Stomach (tissue), 19 donors: ENCODE measurements at places on chromosomes 7 and 10. TPM values are rescaled to one million over a fixed set of nuclear protein-coding genes. Genes with fewer than 3 reads are reported as not detected.

The EIF5AL1 gene
- not detected for total RNA-seq

The TAC1 gene
- not detected for total RNA-seq

The AP5Z1 gene
- total RNA-seq, result 11.6 TPM

The SFRP5 gene
- 2.9 TPM for total RNA-seq

The ANK3 gene
- total RNA-seq, result 27.4 TPM

The ITIH5 gene
- 18.8 TPM for total RNA-seq

The TLL2 gene
- 0.55 TPM for total RNA-seq

The PRSS37 gene
- not detected for total RNA-seq

DNA sequence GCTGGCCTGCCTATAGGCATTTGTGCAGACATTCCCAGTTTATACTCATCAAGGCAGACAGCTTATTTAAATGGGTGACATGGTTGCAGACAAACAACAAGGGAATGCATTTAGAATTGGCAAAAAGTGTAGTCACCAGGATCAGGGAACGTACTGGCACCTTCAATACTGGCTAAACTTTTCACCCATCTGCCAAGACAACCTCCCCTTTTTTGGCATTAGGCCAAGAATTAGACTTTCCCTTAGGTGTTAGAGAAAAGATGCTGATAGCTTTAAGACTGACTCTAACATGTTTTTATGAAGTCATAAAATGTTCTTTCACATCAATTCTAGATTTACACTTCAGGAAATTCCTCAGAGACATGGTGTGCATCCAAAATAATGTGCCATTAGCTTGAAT is 365.9 kb downstream of the PHTF2 start:
- DNase-seq, result no peak
- H3K4me3 ChIP-seq, result no peak overlapping the region
- no peak overlapping the region for H3K27ac ChIP-seq
- no peaks in the 10 kb centered on the region for H3K27me3 ChIP-seq
- no peaks in the 10 kb centered on the region for H3K4me1 ChIP-seq

DNA sequence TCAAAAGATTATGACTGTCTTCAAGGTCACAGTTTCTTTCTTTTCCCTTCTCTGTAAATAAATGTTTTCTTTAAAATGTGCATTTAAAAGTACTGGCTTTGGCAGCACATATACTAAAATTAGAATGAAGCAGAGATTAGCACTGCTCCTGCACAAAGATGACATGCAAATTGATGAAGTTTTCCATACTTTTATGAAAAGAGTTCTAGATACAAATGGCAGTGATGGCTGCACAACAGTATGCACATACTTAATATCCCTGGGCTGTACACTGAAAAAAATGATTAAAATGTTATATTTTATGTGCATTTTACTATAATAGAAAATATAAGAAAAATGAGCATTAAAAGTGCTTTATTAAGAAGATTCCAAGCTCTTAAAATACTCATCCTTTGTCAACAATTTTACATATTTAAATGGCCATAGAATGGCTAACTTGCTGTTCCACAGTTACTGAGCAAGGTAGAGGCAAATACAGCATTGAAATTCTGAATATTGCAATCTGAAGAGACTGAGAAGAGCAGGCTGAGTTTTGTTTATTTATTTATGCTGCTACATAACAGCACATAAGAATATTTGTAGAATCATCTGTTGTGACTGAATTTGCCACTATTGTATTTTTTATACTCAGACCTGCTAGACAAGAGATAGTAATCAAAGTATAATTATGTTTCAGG is 117.8 kb downstream of the GPR37 start:
- no peaks in the 10 kb centered on the region for H3K36me3 ChIP-seq
- DNase-seq, result no peak
- no peaks in the 10 kb centered on the region for H3K4me1 ChIP-seq
- H3K4me3 ChIP-seq, result no peak overlapping the region

DNA sequence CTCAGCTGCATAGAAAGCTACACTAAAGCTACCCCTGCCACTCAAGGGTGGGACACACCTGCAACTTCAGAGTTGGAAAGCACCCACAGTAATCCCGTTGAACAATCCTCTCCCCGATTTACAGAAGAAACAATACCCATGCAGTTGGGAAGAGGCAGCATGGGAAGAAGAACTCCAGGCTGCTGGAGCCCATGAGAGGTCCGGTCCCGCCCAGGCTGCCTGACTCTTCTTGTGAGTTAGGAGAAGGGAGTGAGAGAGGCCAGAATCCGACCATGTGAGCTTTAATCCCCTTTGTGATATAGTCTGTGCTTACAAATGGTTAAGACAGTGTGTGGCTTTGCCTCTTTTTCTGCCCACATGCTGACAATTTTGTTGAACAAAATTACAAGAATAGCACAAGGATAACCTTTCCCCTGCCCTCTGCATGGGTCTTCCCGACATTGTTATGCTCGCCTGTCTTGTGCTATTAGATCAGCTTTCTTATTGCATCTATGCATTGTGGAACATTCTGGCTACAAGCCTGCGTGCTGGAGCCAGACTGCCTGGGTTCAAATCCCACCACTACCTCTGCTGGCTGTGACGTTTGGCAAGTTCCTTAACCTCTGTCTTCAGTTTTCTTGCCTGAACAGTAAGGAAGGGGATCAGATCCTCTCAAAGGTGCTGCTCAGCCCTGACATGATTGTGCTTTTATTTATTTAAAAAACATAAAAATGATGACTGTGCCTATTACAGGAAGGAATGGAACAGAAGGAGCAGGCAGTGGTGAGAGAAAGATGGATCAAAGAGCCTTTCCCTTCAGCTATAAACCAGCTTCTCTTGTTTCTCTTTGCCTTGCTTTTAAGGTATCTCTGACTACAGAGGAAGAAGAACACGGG is 56.0 kb downstream of the BPGM start:
- H3K4me3 ChIP-seq, result no peak overlapping the region
- H3K36me3 ChIP-seq, result no peaks in the 10 kb centered on the region
- peaks cover 42% of the 10 kb centered on the region for H3K4me1 ChIP-seq
- DNase-seq, result no peak
- peak overlapping the region; percentile 88 for H3K27ac ChIP-seq

GRCh38 chr10:44398747-44399658 is 14.1 kb upstream of the CXCL12 start:
- no peak overlapping the region for H3K27ac ChIP-seq
- H3K36me3 ChIP-seq, result no peaks in the 10 kb centered on the region
- H3K27me3 ChIP-seq, result peaks cover 41% of the 10 kb centered on the region
- no peak overlapping the region for H3K4me3 ChIP-seq
- no peaks in the 10 kb centered on the region for H3K4me1 ChIP-seq
- DNase-seq, result no peak

GRCh38 chr10:17443707-17444387 is 10.5 kb downstream of the ST8SIA6 start:
- H3K27me3 ChIP-seq, result no peaks in the 10 kb centered on the region
- H3K4me3 ChIP-seq, result no peak overlapping the region
- H3K36me3 ChIP-seq, result no peaks in the 10 kb centered on the region
- no peak overlapping the region for H3K27ac ChIP-seq

DNA sequence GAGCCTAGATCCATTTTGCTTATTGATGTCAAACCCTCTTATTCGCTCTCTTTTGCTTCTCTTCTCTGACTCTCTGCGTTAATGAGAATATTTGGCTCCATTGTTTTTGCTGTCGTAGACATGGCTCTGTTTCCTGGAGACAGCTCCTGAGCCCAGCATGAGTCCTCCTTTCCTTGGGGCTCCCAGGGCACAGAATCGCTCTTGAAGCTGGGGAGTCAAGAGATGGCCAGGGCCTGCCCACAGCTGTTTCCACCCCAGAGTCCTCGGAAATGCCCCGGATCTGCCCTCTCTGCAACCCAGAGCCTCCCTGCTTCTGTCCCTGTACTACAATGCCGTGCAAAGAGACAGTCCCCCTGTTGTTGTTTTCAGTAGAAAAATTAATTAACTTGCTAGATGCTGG is 566.7 kb upstream of the FOXK1 start:
- DNase-seq, result no peak
- no peaks in the 10 kb centered on the region for H3K27me3 ChIP-seq
- H3K4me1 ChIP-seq, result no peaks in the 10 kb centered on the region
- H3K4me3 ChIP-seq, result no peak overlapping the region
- no peak overlapping the region for H3K27ac ChIP-seq

DNA sequence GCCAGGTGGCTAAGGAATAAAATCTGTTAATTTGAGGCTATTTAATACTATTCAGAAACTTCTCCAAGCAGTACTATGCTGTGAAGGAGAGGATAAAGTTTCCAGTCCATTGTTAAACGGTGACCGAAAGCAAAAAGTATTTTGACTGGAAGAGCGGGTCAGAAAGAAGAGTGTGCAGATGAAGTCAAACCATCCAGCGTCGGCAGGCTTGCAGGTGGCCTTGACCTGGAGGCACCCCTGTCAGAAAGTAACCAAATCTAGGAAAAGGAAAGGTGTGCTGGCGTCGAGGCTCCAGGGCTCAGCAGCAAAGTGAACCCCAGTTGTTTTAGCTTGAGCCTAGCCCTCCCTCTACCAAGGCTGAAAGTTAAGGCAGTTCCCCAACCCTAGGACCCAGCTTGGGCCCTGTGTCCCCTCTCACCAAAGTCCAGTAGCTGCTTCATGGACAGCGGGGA is 544 bp downstream of the PDK4 start:
- H3K27ac ChIP-seq, result peak overlapping the region; percentile 97
- peaks cover 7% of the 10 kb centered on the region for H3K27me3 ChIP-seq
- peaks cover 36% of the 10 kb centered on the region for H3K36me3 ChIP-seq
- DNase-seq, result no peak

DNA sequence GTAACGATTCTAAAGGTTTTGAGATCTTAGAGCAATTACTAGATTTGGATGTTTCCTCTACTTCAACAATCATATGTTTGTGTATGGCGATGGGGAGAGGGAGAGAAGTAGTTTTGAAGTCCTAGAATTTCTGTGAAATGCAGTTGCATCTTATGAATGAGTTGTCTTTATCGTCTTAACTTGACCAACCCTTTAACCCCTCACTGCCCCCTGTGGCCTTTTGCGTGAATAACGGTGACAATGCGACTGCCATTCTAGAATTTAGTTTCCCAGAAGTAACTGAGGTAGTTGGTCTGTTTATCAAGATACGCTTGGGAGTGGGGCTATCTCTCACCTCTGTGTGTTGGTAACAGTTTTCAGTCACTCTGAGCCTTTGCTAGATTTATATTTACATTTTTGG is 204.6 kb downstream of the HDAC9 start:
- DNase-seq, result no peak
- H3K27ac ChIP-seq, result no peak overlapping the region
- H3K4me1 ChIP-seq, result no peaks in the 10 kb centered on the region
- H3K4me3 ChIP-seq, result no peak overlapping the region

GRCh38 chr7:17274551-17275245 is 23.8 kb upstream of the AHR start:
- H3K27me3 ChIP-seq, result no peaks in the 10 kb centered on the region
- peak overlapping the region; percentile 39 for H3K27ac ChIP-seq
- peak; percentile 31 for DNase-seq
- H3K4me3 ChIP-seq, result no peak overlapping the region
- no peaks in the 10 kb centered on the region for H3K36me3 ChIP-seq

- H3K36me3 ChIP-seq, result peaks cover 55% of the 10 kb centered on the region
- H3K27me3 ChIP-seq, result no peaks in the 10 kb centered on the region
These were observed 296.9 kb downstream of the TNS3 start for GRCh38 chr7:47284691-47285635.

GRCh38 chr7:136122026-136122425 is 144.9 kb upstream of the MTPN start:
- no peaks in the 10 kb centered on the region for H3K4me1 ChIP-seq
- H3K36me3 ChIP-seq, result no peaks in the 10 kb centered on the region
- no peak for DNase-seq
- H3K27ac ChIP-seq, result no peak overlapping the region
- H3K27me3 ChIP-seq, result no peaks in the 10 kb centered on the region
